ENCODE measurements at places on chromosomes 1 and 21.
A peak's percentile ranks its signal among the peaks of the same experiment; 100 is the strongest.

DNA sequence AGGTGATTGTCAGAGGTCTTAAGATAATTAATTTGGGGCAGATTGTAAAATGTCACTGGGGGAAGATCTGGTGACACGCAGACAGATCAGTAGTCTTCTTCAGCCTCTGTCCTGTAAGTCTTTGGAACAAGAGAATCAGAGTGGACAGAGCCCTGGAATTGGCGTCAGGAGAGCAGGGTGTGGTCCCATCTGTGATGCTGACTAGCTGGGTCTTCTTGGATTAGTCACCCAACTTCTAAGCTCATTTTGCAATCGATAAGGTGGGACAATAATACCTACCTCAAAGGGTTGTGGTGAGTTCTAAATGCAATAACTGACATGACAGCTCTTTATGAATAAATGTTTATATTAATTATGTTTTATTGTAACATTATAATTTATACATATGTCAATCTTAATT lies 4.8 kb downstream of the FASLG start:
- DNase-seq: no peak

GRCh38 chr1:21573971-21574465 lies 64.8 kb downstream of the ALPL start:
- DNase-seq: peak; percentile 63

GRCh38 chr1:93659822-93660503 lies 21.7 kb downstream of the BCAR3 start:
- no peak for DNase-seq

DNA sequence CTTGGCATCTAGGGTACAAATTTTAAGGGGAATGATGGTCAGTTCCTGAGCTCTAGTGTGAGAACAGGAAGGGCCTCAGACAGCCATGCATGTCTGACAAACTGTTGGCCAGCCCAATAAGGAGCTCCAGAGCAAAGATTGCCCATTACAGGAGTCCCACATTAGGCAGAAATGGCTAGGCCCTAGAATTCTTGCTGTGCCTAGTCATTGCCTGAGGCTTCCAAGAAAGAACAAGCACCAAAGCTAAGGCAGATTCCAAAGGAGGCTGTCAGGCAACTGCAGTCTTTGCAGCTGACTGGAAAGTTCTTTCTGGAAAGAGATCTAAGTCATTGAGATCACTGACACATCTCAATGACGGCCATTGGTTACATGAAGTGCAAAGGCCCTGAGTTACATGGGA lies 3.9 kb upstream of the STIL start:
- DNase-seq: no peak

GRCh38 chr1:101227837-101228236 lies 9.0 kb upstream of the S1PR1 start:
- DNase-seq: no peak

DNA sequence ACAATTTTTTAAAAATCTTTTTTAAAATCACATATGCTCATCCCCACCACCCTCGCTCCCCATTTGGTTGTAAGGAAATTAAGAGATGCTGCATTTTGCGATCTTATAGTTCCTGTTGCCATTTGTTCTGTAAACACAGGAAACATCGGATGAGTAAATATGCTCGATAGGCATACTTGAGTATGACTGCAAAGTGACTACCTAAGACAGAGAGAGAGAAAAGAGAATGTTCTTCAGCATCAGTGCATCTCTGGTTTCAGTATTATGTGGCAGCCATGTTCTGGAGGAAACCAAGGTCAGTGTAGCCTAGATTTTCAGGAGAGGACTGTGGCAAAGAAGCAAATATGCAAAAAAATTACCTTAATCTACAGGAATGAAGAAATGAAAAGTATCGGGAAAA lies 265.5 kb upstream of the FMN2 start:
- DNase-seq: no peak

DNA sequence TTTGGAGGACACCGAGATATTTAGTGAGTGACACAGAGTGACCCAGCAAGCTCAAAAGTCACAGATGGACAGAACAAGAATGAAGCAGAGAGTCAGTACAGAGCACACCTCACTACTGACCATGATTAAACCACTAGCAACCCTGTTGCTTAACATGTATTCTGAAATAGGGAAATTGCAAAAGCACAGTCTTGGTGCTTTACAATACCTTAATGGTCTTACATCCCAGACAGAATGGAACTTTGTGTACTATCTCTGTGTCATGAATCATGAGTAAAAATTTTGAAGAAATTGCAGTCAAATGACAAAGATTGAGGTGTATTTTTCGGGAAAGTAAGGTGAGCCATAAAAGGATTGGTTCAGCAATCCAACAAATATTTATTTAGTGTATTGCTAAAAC lies 2.7 kb upstream of the SAMSN1 start:
- DNase-seq: no peak

DNA sequence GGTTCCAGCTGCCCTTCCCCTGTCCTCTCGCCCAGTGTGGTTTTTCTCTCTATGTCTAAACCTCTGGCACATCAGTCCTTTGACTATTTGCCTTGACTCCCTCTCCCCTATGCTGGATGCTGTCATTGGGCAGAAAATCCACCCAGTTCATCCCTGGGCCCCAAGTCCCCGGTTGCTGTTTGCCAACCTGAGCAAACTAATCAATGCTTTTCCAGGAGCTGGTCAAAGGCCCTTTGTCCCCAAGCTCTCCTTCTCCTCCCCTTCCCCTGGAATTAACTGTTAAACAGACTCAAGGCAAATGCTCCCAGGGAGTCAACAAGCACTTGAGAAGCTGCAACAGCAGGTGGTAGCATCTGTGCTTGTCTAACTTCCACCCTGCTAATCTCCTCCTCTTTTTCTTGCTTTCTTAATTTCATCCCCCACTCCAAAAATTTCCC lies 102.7 kb downstream of the LMX1A start:
- no peak for DNase-seq

GRCh38 chr1:153794624-153795329 lies 19.6 kb downstream of the SLC27A3 start:
- no peak for DNase-seq

DNA sequence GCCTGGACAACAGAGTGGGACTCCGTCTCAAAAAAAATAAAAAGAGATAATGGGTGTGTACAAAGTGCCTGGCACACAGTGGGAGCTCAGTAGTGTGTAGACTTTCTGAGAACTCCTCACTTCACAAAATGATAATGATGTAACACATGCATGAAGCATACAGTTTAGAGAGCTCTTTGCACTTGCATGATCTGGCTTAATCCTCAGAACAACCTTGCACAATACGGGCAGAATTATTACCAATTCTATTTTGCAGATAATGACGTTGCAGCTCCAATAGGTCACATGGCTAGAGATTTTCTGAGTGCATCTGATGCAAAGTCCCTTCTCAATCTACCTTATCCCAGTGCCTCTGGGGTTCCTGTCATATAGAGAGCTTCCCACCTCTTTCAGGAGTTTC lies 71.4 kb downstream of the CD247 start:
- DNase-seq: no peak

DNA sequence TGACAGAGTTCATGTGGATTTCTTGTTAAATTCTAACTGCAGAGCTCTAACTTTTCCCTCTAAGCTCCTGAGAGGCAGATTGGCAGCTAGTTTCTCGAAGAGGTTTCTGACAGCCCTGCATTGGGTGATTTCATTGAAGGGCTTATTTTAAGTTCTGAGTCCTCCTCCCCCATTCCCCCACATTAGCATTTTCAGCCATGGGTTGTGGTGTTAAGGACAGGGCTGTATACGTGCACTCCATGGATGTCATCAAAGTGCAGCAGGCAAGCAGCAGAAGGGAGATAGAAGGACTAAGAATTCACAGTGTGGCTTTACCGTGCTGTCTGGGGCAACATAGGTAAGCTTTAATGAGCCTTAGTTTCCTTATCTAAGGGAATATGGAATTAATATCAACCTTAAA lies 19.0 kb downstream of the CRYZ start:
- no peak for DNase-seq

DNA sequence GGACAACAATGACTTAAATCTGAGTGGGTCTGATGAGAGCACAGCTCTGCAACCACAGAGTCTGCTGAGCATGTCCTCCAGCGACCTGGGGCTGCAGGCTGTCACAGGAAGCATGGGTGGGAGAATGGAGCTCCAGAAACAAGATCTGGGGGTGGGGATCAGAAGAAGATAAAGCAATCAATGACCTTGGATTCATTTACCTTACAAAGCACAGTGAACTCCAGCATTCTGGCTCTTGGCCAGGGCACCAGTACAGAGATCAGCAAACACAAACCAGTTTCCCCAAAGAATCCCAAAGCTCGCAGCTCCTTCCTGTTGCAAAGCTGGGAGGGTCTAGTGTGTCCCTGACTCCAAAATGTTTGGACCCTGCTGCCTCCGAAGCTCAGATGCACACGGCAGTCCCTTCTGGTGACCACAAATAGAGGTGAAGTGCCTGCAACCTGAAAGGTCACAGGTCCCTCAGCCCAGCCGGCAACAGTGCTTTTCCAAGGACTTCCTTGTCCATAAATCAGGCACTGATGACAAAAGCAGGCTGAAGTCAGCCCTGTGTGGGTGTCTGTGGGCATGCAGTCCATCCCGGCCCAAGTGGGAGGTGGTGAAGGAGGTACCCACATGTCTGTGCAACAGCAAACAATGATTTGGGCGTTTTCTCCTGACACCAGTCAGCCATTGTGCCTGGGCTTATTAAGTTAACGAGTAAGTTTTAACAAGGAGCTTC lies 76.1 kb downstream of the SH3BGR start:
- no peak for DNase-seq

- no peak for DNase-seq
Measured at GRCh38 chr1:167136191-167136614, 42.3 kb downstream of the STYXL2 start.

GRCh38 chr1:199083680-199084079 lies 444.8 kb downstream of the PTPRC start:
- DNase-seq: no peak

GRCh38 chr1:35777109-35777508 lies 7.3 kb upstream of the CLSPN start:
- no peak for DNase-seq

- DNase-seq: no peak
Measured at GRCh38 chr21:41956926-41957729, 3.3 kb upstream of the C2CD2 start.

- DNase-seq: no peak
Measured at GRCh38 chr1:118621839-118622238, 366.3 kb downstream of the TBX15 start.

DNA sequence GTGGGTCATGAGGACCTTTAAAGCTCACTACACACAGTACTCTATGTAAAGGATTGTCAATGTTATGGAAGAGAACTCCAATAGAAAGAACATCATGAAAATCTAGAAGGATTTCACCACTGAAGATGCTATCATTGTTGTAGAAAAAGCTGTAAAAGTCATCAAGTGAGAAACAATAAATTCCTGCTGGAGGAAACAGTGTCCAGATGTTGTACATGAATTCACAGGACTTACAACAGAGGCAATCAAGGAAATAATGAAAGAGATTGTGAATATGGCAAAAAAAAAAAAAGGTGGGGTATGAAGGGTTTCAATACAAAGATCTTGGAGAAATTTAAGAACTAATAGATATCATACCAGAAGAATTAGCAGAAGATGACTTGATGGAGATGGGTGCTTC lies 355.1 kb upstream of the ZRANB2 start:
- no peak for DNase-seq

DNA sequence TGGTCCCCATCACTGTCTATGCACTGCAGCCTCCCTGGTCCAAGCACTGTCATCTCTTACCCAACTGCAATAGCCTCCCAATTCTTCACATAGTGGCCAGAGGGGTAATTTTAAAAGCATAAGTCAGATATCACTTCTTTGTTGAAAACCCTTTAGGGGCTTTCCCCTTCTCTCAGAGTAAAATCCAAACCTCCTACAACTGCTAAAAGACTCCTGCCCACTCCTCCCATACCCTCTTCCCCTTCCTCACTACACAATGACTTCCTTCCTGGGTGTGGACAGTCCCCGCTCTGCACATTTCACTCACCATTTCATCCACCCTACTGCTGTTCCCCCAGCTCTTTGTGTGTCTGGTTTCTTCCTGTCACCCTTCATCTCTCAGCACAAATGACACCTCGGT lies 8.3 kb downstream of the MCOLN2 start:
- no peak for DNase-seq

- no peak for DNase-seq
Measured at GRCh38 chr1:206890125-206891060, 6.8 kb upstream of the IL24 start.

- no peak for DNase-seq
Measured at GRCh38 chr1:223243441-223244050, 100.5 kb upstream of the TLR5 start.

- DNase-seq: no peak
Measured at GRCh38 chr1:32729254-32730046, 26.9 kb upstream of the SYNC start.

GRCh38 chr1:107262467-107263286 lies 121.8 kb downstream of the NTNG1 start:
- DNase-seq: no peak

DNA sequence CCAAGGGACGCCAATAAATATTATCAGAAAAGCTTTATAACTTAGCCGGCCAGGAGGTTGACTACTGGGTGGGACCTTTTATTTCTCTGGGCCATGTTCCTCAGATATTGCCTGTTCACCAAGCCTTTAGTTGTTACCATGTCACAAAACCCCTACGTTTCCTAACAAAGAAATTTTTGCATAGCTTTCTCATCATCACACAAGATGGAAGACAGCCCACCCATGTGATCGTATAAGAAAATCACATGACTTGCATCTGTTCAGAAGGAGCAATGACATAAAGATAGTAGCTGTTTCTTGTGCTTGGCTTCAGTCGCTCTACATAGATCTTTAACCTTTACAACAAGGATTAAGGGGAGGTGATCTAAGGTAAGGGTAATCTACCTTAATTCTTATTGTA lies 88.9 kb upstream of the NGF start:
- no peak for DNase-seq

DNA sequence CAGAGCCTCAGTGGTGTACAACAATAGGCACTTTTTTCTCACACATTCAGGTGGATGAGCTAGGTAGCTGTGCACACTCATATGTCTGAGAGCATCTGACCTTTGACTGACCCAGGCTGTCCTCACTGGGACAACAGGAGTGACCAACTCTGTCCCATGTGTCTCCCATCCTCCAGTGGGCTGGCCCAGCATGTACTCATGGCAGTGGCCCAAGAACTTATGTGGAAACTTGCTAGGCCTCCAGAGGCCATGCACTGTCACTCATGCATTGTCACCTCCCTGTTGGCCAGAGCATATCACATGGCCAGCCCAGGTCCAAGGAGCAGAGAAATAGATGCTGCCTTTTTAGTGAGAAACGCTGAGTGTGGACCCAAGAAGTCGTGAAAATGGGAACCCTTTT lies 158.8 kb downstream of the IGSF21 start:
- DNase-seq: no peak

GRCh38 chr1:117803318-117803717 lies 126.1 kb downstream of the GDAP2 start:
- DNase-seq: no peak

DNA sequence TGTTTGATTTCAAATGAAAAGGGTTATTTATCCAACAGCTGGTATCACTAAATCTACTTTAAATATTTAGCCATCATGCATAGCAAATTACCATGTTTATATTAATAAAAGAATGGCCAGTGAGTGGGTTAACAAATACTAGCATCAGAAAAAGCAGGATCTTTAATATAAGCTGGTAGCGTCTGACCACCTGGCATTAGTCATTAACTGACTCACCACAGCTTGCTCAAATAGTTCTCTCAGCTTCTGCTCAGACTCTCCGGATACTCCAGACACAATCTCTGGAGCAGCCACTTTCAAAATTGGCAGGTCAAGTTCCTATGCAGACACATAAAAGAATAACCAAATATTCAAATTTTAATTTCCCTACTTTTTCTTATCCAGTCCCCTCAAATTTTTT lies 29.6 kb downstream of the NVL start:
- DNase-seq: no peak

GRCh38 chr1:206716159-206716869 lies 31.6 kb downstream of the MAPKAPK2 start:
- no peak for DNase-seq
